Caki2 (cell line): ENCODE measurements at places on chromosomes 6 and 20.

DNA sequence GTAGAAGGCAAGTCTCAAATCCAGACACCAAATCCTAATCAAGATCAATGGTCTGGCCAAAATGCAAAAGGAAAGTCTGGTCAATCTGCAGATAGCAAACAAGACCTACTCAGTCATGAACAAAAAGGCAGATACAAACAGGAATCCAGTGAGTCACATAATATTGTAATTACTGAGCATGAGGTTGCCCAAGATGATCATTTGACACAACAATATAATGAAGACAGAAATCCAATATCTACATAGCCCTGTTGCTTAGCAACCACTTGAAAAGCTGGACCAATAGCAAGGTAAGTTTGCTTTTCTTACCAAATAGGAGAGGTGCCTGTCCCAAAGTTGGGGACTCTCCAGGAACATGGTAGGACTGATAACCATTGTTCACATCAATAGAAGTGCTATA, 2.0 kb downstream of the SEMG2 start:
- DNase-seq: no peak

DNA sequence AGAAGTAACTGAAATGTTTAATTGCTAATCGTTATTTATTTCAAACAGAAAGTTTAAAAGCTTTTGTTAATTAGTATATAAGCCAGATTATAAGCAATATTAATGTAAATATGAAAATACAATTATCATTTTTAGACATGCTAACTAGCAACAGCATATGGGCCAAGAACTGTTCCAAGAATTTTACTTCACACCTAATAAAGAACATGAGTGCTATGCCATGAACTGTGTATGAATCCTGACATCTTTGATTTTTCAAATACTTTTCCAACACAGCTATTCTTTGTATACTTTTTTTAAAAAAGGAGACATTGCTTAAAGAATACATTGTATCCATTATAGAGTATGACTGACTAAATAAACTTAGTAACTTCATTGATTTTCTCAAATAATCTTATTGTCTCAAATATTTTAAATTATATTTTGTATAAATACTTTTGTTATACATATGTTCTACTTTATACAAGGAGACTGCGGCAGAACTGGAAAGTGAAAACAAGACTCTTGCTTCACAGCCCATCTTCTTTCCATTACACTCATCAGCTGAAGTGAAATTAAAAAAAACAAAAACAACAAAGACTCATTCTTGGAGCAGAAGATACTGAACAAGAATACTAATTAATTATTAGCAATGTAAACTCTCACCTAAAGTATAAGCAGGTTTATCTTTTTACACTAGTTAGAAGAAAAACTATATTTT, 89.9 kb downstream of the EPHA7 start:
- DNase-seq: no peak

DNA sequence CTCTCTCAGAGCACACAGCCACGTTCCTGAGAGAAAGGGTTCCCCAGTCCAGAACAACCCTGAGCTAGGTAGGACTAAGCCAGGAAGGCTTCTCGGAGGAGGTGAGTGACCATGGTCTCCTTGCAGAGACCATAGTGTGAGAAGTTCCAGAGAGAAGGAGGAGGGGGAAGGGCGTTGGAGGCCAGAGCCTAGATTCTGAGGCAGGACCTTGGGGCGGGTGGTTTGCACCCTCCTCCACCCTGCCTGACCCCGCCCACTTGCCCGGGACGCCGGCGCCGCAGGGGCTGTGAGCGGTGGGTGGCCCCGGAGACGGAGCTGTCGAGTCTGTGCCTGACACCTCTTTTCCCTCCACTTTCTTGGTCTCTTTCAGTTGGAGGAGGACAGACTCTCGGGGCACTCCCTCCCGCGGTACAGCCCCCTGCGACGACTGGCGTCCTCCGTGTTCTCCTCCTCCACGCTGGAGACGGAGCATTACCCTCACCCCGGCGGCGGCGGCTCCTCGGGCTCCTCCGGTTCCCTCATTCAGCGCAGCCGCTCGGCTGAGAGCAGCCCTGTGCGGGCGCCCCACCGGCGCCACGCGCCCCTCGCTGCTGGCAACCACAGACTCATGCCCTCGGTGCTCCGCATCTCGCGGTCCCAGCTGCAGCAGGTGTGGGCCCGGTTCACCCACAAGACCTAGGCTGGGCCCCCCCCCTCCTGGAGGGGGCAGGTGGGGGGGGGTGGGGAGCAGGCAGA, 26.2 kb downstream of the TTBK1 start:
- DNase-seq: no peak

DNA sequence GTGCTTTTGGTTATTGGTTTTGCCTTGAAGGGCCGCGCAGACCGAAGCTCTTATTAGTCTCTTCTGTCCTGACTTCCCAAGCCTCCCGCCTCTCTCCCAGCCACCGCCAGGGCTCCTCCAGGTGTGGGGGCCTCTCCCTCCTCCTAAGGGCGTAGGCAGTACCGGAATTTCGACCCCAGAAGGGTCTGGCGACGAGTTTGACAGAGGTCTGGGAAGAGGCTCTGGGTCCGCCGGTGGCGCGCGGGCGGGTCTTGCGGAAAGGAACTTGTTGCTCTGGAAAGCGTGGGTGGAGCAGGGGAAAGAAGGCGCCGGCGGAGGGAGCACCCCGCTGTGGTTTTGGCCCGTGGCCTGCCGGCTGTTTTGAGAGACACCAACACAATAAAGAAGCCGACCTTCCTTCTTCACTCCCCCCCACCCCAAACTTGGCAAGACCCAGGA, 1.8 kb downstream of the PCSK2 start:
- no peak for DNase-seq

GRCh38 chr6:170089963-170090362, 200.9 kb downstream of the DLL1 start:
- no peak for DNase-seq

GRCh38 chr20:48779435-48779834, 48.4 kb downstream of the PREX1 start:
- DNase-seq: no peak

DNA sequence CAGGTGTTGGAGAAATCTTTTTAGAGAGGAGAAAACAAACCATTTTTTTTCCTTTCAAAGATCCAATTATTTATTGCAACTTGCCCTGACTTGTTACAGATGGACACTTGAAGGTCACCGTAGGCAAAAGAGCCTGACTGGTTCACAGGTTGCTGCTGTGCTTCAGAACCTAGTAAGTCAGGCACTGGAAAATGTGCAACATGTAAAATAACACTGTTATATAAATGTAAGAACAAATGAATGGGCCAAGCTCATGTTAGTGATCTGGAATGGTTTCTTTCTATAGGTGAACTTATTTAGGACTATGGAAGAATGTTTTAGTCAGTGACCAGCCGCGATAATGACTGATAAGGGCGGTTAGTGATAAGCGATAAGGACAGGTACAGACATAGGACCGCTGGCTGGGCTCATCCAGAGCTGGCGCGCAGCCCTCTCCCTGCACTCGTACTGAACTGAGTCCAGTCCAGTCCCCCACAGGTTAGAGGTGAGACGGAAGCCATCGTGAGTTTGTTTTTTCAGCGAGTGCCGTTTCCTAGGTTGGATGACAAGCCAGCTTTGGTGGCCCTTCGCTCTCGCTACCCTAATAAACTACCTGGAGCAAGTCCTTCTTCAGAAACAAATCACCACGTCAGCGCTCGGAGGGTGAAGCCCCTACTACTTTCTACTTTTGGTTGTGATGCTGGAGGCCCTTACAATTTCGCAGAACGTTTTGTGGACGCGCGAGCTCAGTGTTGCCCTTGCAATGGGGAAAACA, 94.4 kb upstream of the PRDM1 start:
- no peak for DNase-seq

- DNase-seq: no peak
These were observed 25.1 kb downstream of the PLCG1 start for GRCh38 chr20:41162396-41162795.

DNA sequence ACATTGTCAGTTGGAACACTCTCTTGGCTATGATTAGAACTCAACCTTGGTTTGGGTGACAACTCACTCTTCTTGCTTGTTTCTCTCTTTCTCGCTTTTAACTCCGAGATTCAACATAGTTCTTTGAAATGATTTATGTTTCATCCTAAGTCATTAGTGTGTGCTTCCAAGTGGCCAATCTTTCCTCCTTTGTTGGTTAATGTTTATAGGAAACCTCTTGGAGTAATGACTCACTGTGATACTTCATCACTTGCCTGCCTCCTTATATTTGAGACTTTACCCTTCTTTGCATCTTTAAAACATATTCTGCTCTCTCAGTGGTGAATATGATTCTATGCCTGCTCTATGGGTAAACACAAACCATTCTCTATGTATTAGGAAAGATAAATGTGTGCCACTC, 279.7 kb upstream of the FLRT3 start:
- DNase-seq: peak; percentile 82

DNA sequence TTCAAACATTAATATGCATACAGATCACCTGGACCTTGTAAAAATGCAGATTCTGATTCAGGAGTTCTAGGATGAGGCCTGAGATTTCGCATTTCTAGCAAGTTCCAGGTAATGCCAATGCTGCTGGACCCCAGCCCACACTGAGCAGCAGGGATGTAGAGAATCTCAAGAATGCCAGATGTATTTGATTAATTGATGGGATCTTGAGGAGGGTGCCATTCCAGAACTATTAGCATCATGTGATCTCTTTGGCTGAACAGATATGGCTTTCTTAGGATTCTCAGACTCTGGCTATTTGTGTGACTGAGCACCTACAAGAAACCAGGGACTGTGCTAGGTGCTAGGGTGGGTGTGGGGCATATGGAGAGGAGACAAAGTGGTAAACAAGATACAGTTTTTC, 16.5 kb upstream of the SNX3 start:
- no peak for DNase-seq

- DNase-seq: peak; percentile 39
These were observed 102.0 kb downstream of the POPDC3 start for GRCh38 chr6:105077596-105078385.

- no peak for DNase-seq
These were observed 171.1 kb upstream of the SPTLC3 start for GRCh38 chr20:12837646-12838045.

DNA sequence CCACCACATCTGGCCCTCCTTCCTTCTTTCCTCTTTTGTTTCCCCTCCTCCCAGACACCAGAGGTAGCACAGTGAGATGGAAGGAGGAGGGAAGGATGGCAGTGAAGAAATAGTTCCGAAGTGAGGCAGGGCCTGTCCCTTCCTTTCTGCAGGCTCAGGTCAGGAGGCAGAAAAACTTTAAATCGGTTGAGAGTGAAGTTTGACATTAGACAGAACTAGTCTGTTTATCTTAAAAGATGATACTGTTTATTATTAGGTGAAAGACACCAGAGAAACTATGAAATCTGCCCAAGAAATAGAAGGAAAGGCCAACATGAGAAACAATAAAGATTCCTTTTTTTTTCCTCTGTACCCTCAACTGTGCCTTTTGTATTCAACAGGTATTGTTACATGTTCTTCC, 670.3 kb downstream of the UTRN start:
- no peak for DNase-seq

- no peak for DNase-seq
These were observed 48.2 kb downstream of the IRF4 start for GRCh38 chr6:439641-440167.

GRCh38 chr6:158002951-158003853, 21.5 kb downstream of the SYNJ2 start:
- DNase-seq: peak; percentile 83

DNA sequence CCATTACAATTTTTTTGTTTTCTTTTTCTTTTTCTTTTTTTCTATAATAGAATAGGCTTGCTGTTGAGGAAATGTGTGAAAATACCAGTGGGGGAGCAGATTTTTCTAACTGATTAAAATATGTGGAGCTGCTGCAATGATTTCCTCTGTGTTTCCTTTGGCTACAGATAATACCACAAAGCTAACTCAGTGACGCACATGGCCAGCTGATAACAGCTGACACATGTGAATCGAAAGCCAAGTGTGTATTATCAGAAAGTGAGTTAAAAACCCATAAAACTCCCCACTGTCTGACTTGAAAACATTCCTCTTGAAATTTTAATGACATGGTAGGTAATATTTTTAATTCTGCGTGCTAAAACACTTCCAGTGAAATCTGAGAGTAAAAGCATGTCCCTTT, 70.8 kb upstream of the AHI1 start:
- DNase-seq: no peak

- no peak for DNase-seq
These were observed 38.2 kb upstream of the LAMP5 start for GRCh38 chr20:9476174-9476573.

DNA sequence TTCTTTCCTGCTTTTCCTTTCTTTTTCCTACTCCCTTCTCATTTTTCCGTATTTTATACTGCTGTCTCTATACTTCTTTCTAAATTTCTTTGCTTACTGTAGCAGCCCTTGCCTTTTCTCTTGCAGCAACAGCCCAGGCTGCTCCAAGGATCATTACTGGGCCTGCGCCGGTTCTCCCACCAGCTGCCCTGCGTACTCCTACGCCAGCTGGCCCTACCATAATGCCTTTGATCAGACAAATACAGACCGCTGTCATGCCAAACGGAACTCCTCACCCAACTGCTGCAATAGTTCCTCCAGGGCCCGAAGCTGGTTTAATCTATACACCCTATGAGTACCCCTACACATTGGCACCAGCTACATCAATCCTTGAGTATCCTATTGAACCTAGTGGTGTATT, 148.8 kb downstream of the QKI start:
- DNase-seq: no peak

DNA sequence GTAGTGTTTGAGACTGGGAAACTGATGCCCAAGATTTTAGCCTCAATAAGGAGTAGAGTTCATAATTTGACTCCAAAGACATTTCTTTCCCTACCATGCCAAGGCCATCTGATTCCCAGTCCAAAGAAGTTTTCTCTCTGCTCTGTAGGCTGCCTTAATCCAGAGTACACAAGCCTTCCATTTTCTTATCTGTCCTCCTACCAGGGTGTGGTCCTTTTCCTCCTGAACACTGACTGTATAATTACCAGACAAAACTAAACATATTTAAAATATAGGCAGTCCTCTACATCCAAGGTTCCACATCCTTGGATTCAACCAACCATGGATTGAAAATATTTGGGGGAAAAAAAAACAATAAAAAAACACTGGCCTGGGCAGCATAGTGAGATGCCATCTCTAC, 108.4 kb downstream of the SLC16A10 start:
- DNase-seq: no peak

GRCh38 chr6:32970413-32971241, 2.2 kb downstream of the BRD2 start:
- DNase-seq: peak; percentile 81

- DNase-seq: peak; percentile 75
These were observed at the start of gene FAXC for GRCh38 chr6:99349171-99350141. Gene FAXC (minus strand): TSS chr6:99349674. CDS start chr6:99349372, 302 bp downstream.

- DNase-seq: no peak
These were observed 10.5 kb downstream of the FYN start for GRCh38 chr6:111862741-111863140.

DNA sequence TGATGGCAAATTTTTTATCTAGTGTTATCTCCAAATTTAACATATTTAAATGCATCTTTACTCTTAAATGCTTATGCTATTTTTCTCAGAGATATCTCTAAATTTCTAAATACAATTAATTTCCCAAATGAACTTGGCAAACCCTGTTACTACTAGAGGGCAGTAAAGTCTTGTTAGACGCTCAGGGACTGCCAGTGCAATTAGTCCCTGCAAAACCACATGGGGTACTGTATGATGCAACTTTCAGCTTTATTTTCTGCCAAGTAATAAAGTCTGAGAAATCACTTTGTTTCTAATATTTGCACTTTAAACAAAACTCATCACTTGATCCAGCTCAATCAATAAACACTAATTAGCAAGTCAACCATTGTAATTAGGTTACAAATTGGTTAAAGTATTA, 76.0 kb upstream of the ADGRB3 start:
- DNase-seq: no peak

GRCh38 chr6:54730767-54731630, 115.6 kb upstream of the FAM83B start:
- DNase-seq: peak; percentile 66
